ENCODE measurements at places on chromosomes 13 and 19.

DNA sequence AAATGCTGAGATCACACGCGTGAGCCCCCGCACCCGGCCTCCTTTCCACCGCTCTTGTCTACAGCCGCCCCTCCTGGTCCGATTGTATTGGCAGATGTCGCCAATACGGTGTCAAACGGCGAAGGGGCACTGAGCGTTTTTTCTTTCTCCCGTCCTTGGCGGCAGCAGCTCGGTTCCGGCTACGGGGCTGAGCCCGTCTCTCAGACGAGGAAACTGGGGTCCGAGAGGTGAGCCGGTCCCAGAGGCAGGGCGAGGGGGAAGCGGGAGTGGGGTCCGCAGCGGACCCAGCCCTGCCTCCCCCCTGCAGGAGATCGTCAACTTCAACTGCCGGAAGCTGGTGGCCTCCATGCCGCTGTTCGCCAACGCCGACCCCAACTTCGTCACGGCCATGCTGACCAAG, 20.4 kb downstream of the POLRMT start:
- no peak for DNase-seq

DNA sequence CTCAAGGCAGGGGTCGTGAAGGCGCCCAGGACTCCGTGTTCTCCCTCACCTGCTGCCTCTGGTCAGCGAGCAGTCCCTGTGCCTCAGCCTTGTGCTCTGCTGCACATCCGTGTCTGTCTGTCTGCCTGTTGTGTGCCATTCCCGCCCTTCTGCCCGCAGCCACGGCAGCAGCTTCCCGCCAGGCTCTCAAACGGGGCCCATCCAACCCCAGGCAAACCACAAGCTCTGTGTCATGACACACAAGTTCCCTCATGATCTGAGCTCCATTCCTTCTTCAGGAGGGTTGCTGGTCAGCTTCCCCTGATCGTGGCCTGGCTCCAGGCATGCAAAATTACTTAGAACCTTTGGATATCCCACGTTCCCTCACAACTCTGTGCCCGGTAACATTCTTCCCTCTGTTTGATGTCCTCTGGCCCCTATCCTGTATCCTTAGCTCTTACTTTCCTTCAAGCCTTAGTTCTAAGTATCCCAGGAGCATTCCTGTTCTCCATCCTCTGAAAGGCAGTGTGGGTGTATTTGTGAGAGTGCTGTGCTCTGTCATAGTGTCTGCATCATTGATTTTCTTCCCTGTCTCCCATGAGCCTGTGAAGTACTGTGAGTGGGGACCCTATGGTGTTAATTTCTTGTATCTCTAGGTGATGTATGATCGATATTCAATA, 3.2 kb downstream of the GPR183 start:
- no peak for DNase-seq

DNA sequence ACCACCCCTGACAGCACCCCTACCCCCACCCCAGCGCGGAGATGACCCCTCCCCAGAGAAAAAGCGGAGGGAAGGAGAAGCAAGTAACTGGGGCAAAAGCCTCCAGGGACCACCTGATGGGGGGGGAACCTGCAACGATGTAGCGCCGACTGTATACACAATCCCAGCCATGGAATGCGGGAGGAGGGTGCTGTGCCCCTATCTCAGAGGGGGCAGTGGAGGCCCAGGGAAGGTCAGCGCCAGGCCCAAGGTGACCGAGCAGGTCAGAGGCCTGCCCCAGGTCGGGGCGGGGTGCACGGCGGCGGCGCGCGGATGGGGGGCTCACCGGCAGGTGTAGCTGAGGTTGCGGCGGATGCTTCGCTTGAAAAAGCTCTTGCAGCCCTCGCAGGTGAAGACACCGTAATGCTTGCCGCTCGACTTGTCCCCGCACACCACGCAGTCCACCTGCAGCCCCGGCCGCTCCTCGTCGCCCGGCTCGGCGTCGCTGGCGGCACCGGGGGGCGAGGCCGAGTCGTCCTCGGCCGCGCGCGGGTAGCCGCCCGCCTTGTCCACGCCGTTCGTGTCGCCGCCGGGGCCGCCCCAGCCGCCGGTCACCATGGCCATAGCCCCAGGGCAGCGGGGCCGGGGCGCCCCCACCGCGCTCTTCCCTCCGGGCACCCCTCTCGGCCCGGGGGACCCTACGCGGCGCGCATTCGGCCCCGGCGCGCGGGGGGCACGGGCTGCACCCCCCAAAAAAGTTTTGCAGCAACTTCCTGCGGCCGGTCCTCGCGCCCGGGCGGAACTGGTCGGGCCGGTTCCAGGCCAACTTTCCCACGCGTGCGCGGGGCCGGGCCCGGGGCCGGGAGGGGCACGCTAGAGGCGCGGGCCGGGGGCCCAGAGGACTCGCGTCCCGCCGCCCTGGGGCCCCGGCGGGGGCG, 843 bp downstream of the NR2F6 start:
- DNase-seq = no peak

DNA sequence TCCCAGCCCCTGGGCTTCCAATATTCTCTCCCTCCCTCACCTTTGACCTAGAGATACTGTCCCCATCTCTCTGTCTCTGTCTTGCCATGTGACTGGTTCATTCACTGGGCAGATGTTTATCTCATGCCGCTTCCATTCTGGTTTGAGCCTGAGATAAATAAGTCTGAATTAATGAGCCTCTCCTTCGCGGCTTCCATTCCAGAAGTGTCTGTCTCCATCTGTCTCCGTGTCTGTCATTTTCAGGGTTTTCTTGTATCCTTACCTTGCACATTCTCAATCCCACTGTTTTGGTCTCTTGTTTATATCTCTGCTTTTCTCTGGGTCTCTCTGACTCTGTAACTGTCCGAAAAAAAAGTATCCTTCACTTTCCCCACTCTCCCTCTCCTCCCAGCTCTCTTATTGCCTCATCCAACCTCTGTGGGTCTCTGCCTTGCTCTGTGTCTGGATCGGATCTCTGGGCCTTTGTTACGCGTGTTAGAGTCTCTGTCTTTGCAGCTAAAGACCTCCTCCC, 4.3 kb downstream of the SPHK2 start:
- DNase-seq = no peak

GRCh38 chr19:18670312-18670711, 13.2 kb upstream of the CRTC1 start:
- DNase-seq = no peak

DNA sequence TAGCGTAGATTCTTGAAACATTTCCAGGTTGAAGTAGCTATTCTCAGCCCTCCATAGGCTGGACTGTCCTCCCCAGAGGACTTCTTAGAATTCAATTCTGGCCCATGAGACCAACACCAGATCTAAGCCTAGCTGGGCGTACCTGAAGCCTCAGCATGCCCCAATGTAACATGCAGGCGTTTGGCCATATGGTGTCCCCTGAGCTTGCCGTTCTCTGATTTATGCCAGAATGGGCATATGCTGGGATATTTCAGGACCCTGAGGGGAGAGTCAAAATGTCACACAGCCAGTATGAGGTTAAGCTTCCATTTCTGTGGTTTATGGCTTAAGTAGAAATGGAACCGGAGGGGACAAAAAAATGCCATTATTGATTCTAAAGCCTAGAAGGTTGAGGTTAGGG, 317.7 kb upstream of the OBI1 start:
- DNase-seq = no peak

DNA sequence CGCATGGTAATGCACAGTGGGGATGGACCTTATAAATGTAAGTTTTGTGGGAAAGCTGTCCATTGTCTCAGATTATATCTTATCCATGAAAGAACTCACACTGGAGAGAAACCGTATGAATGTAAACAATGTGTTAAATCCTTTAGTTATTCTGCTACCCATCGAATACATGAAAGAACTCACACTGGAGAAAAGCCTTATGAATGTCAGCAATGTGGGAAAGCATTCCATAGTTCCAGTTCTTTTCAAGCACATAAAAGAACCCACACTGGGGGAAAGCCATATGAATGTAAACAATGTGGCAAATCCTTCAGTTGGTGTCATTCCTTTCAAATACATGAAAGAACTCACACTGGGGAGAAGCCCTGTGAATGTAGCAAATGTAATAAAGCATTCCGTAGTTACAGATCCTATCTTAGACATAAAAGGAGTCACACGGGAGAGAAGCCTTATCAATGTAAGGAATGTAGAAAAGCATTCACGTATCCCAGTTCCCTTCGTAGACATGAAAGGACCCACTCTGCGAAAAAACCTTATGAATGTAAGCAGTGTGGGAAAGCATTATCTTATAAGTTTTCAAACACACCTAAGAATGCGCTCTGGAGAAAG, 13.8 kb downstream of the ZNF763 start:
- DNase-seq = no peak

DNA sequence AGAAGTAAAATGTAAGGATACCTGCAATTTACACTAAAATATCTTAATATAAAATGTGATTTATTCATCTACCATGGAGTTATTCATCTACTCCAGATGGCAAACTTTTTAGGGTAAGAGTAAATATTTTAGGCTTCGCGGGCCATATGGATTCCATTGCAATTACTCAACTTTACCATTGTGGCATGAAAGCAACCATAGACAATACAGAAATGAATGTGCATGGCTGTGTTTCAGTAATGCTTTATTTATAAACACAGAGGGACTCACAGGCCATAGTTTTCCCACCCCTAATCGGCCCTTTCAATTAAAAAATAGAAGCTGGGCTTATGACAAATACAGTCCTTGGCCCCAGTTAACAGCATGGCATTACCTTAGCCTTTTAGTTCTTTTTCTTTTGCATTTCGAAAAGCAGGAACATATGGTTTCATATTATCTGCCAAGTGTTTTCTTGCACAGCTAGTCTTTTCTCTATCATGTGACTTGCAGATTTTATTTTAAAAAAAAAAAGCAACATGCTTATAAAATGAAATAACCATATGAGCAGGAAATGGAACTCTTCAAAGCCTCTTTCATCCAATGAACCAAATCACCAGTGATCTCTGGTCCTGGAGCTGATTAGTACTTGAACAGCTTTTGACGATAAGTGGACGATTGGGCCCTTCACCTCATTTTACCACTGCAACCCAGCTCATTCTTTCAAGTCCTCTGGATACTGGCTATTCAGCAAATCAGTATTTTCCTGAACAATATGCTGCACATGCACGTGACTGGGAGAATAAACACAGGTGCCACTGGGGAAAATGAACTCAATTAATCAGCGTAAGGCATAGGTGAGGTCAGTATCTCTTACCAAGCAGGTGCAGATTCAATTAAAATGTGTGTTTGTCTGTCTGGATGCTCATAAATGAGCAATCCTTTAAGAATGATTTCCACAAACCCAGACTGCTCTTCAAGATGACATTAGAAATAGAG, 63.9 kb downstream of the LHFPL6 start:
- DNase-seq = no peak

DNA sequence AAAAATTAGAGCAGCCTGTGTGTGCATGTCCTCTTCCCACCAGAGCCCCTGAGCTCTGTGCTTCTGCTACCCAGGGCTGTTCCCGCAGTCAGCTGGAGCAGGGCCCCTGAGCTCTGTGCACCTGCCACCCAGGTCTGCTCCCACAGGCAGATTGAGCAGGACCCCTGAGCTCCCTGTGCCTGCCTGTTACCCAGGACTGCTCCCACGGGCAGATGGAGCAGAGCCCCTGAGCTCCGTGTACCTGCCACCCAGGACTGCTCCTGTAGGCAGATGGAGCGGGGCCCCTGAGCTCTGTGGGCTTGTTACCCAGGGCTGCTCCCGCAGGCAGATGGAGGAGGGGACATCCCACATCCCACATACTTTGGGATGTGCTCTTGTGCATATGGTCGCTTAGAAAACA, 186.8 kb upstream of the SOX1 start:
- no peak for DNase-seq

DNA sequence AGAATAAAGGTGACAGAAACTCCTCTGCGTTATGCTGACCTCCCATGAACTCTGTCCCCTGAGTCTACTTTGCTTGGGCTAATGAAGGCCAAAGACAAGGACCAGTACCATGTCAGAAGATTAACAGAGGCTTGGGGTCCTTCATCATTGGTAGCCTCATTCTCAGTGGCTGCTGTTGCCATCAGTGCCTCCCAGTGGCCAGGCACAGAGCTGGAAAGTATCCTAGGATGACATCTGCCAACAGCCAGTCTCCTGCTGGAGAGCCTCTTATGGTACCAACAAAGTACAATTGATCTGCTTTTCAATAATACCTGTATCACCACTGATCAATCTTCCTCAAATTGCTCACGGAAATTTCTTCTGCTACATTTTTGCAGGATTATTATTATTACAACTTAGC, 281.6 kb downstream of the DNAJC15 start:
- DNase-seq = no peak

- DNase-seq = no peak
These were observed 18.5 kb downstream of the CYP2A6 start for GRCh38 chr19:40831502-40832430.

GRCh38 chr13:111559612-111560403, 239.4 kb downstream of the TEX29 start:
- DNase-seq = no peak

- DNase-seq = no peak
These were observed 515.5 kb downstream of the MYO16 start for GRCh38 chr13:109144693-109145437.

- no peak for DNase-seq
These were observed 10.8 kb downstream of the RASA3 start for GRCh38 chr13:114121496-114122126.

GRCh38 chr13:23999424-23999823, 102.1 kb upstream of the C1QTNF9B start:
- no peak for DNase-seq

- peak; percentile 43 for DNase-seq
These were observed at the start of gene TMEM272 for GRCh38 chr13:51844862-51845573. TMEM272 (minus strand) TSS chr13:51845177; CDS start chr13:51838530, 6,647 bp downstream.

DNA sequence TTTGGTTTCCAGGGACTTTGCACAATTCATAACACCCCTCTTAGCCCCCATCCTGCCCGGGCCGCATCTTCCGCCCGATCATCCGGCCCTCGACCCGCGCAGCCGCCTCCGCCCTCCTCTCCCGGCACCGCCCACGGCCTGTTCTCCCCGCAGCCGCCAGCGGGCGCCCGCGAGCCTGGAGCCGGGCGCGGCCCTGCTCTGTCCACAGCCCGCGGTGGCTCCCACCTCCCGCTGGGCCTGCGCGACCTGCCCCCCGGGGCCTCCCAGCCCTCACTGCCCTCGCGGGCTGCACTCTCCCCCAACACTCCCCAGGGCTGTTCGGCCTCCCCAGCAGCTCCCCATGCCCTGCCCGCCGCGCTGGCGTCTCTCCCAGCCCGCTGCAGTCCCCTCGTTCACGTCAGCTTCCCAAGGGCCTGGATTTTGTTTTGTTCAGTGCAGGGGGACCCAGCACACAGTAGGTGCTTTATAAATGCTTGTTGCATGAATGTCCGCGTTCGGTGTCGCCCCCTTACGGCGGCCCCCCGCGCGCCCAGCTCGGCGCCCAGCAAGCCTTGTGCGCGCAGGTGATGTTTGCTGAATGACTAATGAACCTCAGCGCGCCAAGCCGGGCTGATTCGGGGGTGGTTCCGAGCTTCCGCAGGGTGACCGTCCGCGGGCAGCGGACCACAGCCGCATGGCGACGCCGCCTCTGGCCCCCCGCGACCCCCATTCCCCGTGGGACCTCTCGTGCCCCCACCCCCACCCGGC, 4.6 kb upstream of the APC2 start:
- DNase-seq = peak; percentile 62

GRCh38 chr19:10474962-10475451, 28.1 kb downstream of the KEAP1 start:
- no peak for DNase-seq

- no peak for DNase-seq
These were observed 164.3 kb upstream of the PABPC3 start for GRCh38 chr13:24931450-24932251.

Measured in stimulated activated CD4-positive, alpha-beta T cell treated with anti-CD3 and anti-CD28 coated beads, Interleukin-2, amount 100 ng/mL, for 4 hours (primary cell).